ENCODE measurements at places on chromosomes 7 and 10. TPM values are rescaled to one million over a fixed set of nuclear protein-coding genes. Genes with fewer than 3 reads are reported as not detected.
A peak's percentile ranks its signal among the peaks of the same experiment; 100 is the strongest.

DNA sequence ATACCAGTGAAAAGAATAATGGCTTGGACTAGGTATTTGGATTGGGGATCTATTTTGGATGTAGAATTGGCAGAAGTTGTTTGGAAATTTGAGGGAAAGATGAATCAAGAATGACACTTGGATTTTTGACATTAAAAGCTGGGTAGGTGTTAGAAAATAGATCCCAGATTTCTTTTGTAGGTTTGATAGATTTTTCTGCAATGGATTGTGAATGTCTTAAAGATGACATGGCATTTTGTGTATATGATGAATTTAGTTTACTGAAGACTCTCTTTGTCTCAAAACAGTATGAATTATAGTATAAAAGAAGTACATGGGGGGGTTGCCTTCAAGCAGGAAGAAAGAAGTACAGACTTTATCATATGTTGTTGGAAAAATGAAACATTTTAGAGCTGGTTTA lies 75.8 kb downstream of the MPLKIP start:
- H3K36me3 ChIP-seq = peaks cover 10% of the 10 kb centered on the region
- no peak overlapping the region for H3K4me3 ChIP-seq
- no peak overlapping the region for H3K27ac ChIP-seq
- no peaks in the 10 kb centered on the region for H3K4me1 ChIP-seq
- no peaks in the 10 kb centered on the region for H3K27me3 ChIP-seq

DNA sequence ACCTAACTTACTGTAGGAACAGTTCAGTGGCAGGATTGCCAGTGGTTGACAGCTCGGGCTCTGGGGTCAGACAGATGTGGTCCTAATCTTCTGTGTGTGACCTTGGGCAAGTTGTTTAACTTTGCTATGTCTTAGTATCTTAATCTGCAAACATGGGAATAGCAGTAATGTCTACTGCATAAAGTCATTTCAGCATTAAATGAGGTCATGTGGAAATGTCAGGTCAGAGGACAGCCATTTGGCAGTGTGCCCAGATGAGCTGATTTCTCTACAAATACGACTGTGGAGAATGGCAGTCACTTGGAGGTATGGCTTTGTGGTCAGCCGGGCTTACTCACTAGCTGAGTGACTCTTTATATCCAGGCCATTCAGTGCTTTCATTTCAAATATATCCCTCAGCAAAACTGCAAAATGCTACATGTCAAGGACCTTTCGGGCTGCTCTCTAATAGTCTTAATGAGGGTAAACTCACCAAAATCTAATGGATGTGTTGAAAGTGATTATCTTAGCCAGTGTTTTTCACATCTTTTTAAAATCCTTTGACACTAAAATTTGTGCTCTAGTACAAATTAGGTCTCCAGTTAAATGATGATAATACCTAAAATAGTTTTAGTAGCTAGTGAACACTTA lies 171.4 kb downstream of the ST7 start:
- no peak overlapping the region for H3K4me3 ChIP-seq
- no peak overlapping the region for H3K27ac ChIP-seq
- H3K4me1 ChIP-seq = peaks cover 37% of the 10 kb centered on the region

The LDB1 gene
- 81.6 TPM for total RNA-seq

GRCh38 chr10:114925587-114926586 lies 12.1 kb upstream of the TRUB1 start:
- no peak overlapping the region for H3K4me3 ChIP-seq
- no peaks in the 10 kb centered on the region for H3K27me3 ChIP-seq
- peaks cover 3% of the 10 kb centered on the region for H3K4me1 ChIP-seq
- no peak overlapping the region for H3K27ac ChIP-seq
- no peaks in the 10 kb centered on the region for H3K36me3 ChIP-seq

DNA sequence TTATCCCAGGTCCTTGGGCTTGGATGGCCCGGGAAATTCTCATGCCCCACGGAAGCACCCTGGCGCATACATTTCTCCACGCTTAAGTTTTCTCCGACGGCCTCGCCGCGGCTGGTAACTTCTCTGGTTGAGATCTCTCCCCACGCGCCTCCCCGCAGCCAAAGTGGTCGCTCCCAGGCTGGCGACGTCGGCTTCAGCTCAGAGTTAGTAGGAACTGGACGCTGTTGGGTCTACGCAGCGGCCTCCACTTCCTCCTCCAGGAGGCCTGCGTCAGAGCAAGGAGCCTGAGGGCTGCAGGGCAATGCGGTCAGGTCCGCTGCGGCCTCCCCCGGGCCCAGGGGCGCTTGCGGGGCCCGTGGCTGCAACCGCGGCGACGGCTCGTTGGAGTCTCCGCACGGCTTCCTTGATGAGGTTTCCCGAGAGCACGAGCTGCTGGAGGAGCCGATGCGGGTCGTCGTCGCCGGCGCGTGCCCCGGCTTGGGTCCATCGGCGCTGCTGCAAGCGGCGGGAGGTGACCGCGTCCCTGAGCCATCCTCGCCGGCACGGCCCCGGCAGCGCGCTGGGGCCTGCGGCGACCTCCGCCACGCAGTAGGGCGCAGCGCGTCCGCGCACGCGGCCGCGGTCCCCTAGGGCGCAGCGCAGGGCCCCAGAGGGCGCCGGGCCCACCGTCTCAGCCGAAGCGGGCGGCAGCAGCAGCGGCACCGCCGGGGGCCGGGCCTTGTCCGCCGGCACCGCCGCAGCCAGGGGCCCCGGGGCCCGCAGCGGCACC lies 744 bp downstream of the FRAT2 start:
- H3K4me3 ChIP-seq = peak overlapping the region; percentile 89
- no peaks in the 10 kb centered on the region for H3K27me3 ChIP-seq
- H3K4me1 ChIP-seq = peaks cover 31% of the 10 kb centered on the region
- H3K27ac ChIP-seq = peak overlapping the region; percentile 93

The PLAC9 gene
- total RNA-seq = 12.1 TPM

The PYROXD2 gene
- 16.8 TPM for total RNA-seq

DNA sequence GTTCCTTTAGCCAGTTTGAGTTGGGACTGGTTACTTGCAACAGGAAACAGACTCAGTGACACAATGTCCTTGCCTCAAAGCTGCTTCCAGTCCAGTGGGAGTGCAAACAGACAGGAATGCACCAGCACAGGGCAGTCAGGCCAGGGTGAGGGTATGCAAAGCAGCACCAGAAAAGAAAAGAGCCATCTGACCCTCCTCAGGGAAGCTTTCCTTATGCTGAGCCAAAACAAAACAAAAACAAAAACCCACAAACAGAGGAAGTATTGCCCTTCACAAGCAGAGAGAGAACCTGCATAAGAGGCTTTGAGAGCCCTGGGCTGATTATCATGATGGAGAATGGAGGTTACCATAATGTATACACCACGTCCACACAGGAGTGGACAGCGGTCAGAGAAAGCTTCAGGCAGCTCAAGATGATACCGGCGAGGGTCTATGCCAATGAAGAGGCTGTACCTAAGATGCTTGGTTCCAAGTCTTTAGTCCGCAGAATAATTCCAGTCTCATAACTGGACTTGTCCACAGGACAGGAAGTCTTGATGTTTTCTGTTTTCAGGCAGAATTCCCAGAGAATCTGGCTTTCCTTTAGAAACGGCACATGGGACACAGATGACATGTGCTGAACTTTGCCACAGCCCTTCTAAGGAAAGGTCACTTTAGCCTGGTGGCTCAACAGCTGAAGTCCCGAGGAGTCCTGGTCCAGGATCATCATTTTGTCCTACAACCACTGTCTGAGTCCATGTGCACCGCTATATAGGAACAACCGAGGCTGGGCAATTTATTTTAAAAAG lies 263.3 kb downstream of the TNS3 start:
- H3K36me3 ChIP-seq = no peaks in the 10 kb centered on the region
- H3K4me1 ChIP-seq = peaks cover 5% of the 10 kb centered on the region
- H3K27me3 ChIP-seq = no peaks in the 10 kb centered on the region
- peak overlapping the region; percentile 54 for H3K27ac ChIP-seq

DNA sequence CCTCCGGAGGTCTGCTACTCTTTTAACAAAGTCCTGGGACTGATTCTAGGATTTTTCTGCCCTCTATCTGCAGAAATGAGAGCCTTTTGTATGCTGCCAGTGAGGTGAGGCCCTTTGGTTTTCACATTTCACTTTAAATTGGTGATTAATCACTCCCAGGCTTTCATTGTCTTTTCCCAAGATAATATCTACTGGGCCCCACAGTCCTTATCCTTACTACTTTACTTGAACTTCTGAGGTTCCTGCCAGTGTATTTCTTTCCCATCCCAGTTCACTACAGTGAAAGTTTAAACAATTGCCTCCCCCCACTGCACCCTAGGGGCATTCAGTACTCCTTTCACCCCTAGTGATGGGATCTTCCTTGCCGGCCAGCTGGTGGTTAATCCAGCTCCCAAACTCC lies 127.4 kb upstream of the INHBA start:
- H3K4me1 ChIP-seq = no peaks in the 10 kb centered on the region
- no peak overlapping the region for H3K4me3 ChIP-seq
- H3K27me3 ChIP-seq = no peaks in the 10 kb centered on the region
- H3K27ac ChIP-seq = no peak overlapping the region
